ENCODE measurements at places on chromosomes 6 and 20.

GRCh38 chr20:34201531-34201930 lies 39.7 kb upstream of the ASIP start:
- no peak for DNase-seq

- DNase-seq = no peak
Observed at GRCh38 chr6:429515-430121, 38.1 kb downstream of the IRF4 start.

GRCh38 chr6:144277605-144278227 lies 7.4 kb upstream of the UTRN start:
- DNase-seq = no peak

DNA sequence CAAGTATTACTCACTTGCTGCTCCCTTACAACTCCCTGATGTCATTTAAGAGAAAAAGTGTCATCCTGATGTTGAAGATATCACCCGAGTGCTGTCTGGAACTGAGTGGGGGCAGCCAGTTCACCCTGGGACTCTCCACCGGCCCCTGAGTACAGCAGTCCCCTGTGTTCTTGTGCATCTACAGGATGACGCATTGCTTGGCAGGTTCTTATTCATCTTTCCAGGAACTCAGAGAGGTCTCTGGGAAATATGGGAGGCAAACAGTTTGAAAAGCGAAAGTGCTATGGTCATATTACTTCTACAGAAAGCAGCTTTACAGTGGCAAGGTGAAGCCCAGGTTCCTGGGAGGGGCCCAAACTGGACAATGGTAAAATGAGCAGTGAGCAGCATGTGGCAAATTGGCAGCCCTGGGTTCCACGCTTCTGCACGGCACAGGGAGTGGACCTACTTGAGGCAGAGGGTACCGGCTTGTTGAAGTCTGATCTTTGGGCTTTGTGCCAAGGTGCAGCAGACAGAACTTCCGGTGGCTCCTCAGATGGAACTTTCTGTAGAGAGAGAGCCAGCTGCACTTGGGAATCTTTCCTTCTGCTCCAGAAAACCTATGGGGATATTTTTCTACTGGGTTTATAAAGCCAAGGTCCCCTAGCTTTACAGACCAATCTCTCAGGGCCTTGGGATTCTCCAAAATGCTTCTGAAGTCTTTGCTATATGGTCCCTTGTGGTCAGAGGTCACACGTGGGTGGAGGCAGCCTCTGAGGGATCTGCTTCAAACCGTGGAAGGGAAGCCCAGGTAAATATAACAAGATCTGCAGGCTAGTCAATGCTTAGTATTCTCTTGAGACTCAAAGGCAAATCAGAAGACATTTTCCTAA lies 128.3 kb downstream of the MAP3K7 start:
- DNase-seq = no peak

GRCh38 chr6:37608587-37608986 lies 89.1 kb downstream of the MDGA1 start:
- DNase-seq = no peak

- no peak for DNase-seq
Observed at GRCh38 chr6:3230256-3230882, 2.9 kb upstream of the TUBB2B start.

GRCh38 chr6:1285556-1285955 lies 26.3 kb upstream of the FOXQ1 start:
- DNase-seq = no peak

DNA sequence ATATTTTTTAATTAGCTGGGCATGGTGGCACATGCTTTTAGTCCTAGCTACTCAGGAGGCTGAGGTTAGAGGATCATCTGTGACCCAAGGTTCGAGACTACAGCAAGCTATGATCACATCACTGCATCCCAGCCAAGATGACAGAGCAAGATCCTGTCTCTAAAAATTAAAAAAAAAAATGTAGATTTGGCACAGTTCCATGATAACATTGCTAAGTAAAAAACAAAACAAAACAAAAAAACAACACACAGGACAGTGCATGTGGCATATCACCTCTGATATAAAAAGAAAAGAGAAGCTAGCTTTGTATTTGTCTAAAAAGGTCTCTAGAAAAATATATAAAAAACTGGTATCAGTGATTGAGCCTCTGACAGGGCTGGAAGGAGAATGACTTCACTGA lies 24.6 kb downstream of the RNF24 start:
- no peak for DNase-seq

GRCh38 chr20:2697768-2698167 lies 5.2 kb downstream of the EBF4 start:
- DNase-seq = no peak

DNA sequence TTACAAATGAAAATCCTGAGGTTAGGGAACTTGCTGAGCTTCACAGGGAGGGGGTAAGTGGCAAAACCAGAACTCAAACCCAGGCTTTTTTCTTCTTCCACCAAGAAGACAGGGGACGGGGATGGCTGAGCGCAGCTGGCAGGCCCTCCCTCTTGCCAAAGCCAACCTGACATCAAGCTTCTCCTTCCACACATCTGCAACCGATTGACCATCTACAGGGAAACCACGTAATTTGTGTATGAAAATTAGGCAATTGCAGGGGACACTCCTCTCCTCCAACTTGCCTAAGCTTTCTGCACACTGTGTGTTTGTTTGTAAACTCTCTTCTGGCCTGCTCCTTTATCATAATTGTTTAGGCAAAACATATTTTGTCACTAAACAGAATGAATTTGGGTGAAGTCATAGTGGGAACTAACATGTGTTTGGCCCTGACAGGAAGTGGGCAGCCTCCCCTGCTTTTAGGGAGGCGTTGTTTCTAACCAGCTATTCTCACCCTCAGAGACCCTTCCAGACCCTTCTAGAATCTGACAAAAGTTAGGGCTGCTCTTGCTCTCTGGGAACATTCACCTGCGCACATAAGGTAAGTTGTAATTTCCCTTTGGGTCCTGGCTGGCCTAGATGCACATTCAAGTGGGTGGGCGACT lies 18.9 kb downstream of the ZNF831 start:
- no peak for DNase-seq

GRCh38 chr6:155695495-155695894 lies 239.9 kb upstream of the NOX3 start:
- no peak for DNase-seq

DNA sequence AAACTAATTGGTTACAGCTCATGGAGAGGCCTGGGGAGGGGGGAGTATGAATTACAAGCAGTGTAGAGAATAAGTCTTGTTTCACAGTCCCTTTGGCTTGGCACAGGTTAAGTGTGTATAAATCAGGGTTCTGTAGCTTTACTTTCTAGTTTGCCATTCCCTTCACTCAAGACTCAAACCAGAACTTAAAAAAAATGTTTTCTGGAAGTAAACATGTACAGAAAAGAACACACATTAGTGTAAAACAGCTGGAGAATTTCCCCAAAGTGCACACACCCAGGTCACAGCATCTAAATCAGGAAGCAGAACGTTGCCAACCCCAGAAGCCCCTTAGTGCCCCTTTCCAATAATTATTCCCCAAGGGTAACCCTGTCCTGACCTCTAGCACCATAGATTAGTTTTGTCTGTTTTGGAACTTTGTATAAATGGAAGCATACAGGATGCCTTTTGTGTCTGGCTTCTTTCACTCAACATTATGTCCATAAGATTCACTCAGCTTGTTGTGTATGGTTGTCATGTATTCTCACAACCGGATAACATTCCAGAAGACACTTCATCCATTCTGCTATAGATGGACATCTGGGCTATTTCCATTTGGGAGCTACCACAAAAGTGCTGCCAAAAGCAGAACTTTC lies 33.7 kb upstream of the SCUBE3 start:
- no peak for DNase-seq

- peak; percentile 36 for DNase-seq
Observed at GRCh38 chr20:5658912-5659345, 91.3 kb upstream of the SHLD1 start.

GRCh38 chr6:25652007-25652515 lies at the start of gene SCGN:
Gene SCGN, plus strand, starts transcription at chr6:25652215. Its CDS starts 189 bp downstream, at chr6:25652404.
- DNase-seq = peak; percentile 46

GRCh38 chr20:54346276-54346675 lies 129.1 kb upstream of the DOK5 start:
- no peak for DNase-seq

- no peak for DNase-seq
Observed at GRCh38 chr6:17583811-17584210, 16.3 kb upstream of the FAM8A1 start.

Measured in left renal pelvis (tissue), 4 donors.